ENCODE measurements at places on chromosomes 4 and X.

GRCh38 chr4:84877051-84877833 is 89.2 kb downstream of the WDFY3 start:
- no peak for DNase-seq

DNA sequence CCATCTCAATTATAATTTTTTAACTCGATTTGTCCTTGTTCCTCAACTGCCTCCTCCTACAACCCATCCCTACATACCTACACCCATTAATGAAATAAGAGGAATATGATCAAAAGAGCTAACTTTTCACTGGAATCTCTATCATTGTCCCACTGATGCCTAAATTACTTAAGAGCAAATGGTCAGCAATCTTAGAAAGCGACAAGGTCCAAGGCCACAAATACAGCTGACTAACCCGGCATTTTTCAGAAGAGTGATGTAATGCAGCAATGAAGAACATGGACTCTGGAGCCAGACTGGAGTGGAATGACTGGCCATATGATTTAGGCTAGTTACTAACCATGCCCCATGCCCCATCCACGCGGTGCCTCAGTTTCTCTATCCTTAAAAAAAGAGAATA is 56.2 kb downstream of the PPA2 start:
- DNase-seq, result no peak

GRCh38 chr4:182699795-182700194 is 217.4 kb downstream of the DCTD start:
- no peak for DNase-seq

GRCh38 chr4:73735231-73735630 is 5.1 kb upstream of the CXCL8 start:
- no peak for DNase-seq

- DNase-seq, result no peak
These were observed 56.6 kb upstream of the WDR1 start for GRCh38 chr4:10173037-10173753.
